Aorta (tissue), 5 donors: ENCODE measurements at places on chromosomes 13 and 19. TPM values are rescaled to one million over a fixed set of nuclear protein-coding genes. Genes with fewer than 3 reads are reported as not detected.
A peak's percentile ranks its signal among the peaks of the same experiment; 100 is the strongest.

The SPTBN4 gene
- total RNA-seq: 1.3 TPM

The FCER2 gene
- 2.9 TPM for total RNA-seq

The CD79A gene
- 1.3 TPM for total RNA-seq

The DLEU7 gene
- total RNA-seq: 0.48 TPM

The FSD1 gene
- total RNA-seq: 0.84 TPM

The TTC9B gene
- total RNA-seq: not detected

The TMEM91 gene
- total RNA-seq: 28.2 TPM

The VSTM1 gene
- not detected for total RNA-seq

DNA sequence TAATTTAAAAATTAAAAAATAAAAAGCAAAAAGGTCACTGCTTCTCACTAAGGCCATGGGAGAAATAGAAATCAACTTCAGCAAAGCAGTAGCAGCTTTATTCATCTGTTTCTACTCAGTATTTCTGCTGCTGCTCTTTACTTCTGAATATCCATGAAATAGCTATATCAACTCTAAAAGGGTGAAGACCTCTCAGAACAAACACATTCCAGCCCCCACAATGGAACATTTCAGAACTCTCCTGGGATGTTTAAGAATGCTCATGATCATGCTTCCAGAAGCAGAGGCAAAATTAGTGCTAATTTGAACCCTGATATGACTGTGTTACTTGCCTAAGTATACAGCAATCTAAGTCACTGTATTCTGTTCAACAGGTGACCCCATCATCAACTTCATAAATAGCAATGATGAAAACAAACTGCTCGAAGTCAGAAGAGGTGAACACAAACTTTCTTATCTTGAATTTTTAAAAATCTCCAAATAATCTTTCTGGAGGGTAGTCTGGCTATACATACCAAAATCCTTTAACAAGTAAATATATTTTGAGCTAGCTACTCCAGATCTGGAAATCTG, 29.6 kb upstream of the DOCK9 start:
- DNase-seq: no peak

- no peak for DNase-seq
Observed at GRCh38 chr13:48838193-48838973, 137.3 kb upstream of the FNDC3A start.

- DNase-seq: no peak
Observed at GRCh38 chr13:76638181-76638580, 248.0 kb downstream of the KCTD12 start.

- no peak for DNase-seq
Observed at GRCh38 chr13:86155756-86156155, 356.5 kb upstream of the SLITRK6 start.

DNA sequence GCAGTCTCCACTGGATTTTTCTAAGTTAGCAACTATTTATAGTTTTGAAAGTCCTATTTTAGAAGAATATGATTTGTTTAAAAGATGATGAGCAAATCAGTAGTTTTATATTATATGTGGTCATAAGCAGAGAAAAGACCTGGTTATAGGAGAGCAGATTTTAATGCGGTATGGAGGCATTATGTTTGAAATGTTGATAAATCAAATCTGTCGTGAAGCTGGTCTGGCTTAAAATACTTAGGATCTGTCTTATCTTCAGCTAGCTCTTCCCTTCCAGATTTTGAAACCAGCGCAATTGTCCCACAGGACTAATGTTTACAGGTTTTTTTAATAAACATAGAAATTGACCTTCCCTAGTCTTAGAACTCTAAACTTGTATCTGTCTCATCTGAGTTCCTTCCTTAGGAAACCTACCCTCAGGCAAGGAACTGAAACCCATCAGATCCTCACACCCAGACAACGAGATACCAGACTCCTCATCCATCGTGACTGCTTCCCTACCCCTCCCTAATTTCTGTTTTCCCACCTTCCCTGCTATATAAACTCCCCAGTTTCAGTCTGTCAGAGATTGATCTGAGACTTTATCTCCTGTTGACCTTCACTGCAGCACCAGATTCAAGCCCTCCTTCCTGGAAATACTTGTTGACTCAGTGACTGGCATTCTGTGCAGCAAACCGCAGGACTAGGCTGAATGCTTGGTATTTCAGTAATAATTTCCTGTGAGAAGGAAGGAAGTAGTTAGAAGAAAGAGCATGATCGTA, 37.8 kb upstream of the CXCL17 start:
- no peak for DNase-seq

DNA sequence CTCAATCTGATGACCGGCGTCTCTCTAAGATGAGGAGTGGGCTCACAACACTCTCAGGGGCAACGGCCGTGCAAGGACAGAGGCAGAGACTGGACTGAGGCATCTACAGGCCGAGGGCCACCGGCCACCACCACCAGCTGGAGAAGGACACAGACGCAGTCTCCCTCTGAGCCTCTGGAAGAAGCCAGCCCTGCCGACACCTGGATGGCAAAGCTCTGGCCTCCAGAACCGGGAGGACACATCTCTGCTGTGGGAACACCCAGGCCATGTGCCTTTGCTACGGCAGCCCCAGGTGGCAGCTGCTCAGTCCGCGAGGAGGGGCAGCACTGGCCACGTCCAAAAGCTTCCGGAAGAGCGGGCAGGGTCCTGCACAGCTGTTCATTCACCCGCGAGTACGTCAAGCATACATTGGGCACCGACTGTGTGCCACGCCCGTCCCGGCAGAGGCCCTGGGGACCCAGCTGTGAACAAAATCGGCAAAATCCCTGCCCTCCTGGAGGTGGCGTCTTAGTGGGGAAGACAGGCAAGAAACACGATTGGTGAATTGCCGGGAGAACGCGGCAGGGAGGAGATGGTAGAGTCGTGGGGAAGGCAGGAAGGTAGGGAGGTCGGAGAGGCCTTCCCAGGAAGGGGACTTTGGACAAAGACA, 17.1 kb downstream of the C2CD4C start:
- peak; percentile 34 for DNase-seq

DNA sequence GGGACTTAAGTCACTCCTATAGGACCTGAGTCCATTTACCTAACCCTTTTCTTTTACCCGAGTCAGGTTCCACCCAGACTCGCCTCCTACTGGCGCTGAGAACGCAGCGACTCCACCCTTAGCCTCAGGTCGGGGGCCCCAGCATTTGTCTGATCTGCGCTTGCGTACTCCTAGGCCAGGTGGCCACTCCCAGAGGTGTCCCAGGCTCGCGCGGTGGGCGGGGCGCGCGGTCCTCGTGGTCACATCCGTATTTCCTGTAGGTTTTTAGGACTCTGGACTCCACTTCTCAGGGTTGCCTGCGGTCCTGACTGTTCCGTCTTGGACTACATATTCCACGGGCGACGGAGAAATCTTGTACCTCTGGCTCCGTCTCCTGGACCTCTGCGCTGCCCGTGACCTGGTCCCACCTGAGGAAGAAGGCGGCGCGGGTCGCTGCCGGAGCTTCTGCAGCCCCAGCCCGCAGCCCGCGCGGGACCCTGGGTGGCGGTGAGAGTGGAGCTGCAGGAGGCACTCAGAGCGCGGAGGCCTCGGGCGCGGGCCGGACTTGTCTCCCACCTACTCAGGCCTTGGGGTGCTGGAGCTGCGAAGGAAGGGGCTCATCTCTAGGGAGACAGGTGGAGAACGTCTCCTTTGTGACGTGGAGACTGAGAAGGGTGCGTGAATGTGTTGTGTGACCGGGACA, 11.0 kb upstream of the ZNF573 start:
- no peak for DNase-seq

DNA sequence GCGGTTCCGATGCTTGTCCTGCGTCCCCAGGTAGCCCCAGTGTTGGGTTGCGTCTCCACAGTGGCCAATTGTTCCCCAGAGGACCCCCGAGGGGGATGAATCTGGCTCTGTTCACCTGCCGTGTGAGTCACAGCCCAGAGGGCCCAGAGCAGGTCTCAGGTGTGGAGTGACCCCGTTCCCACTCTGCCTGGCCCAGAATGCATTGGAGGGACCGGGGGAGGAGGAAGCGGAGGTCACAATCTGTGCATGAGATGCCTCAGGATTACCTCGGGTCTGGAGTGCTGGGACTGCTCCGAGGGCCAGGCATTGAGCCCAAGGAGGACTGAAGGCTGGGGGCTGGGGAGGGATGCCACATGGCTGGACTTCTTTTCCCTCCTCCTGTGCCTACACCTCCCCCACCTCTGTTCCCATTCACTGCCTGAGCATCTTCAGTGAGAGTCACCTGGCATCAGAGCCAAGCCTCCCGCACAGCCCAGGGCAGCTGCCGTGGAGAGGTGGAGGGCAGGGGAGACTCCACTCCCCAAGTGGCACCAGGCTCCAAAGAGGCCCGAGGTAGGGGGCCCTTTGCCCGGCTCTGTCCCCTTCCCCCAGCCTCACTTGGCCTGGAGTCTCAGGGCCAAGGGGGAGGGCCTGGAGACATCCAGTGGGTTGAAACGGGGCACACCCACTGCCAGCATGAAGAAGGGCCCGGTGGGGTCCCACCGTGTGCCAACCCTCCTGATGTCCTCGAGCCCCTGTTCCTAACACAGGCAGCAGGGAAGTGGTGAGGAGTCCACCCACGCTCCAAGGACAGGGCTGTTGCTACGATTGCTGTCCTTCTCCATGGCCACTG, 81.1 kb downstream of the CHST8 start:
- peak; percentile 32 for DNase-seq

- DNase-seq: no peak
Observed at GRCh38 chr13:95703576-95703975, 26.6 kb downstream of the DNAJC3 start.

DNA sequence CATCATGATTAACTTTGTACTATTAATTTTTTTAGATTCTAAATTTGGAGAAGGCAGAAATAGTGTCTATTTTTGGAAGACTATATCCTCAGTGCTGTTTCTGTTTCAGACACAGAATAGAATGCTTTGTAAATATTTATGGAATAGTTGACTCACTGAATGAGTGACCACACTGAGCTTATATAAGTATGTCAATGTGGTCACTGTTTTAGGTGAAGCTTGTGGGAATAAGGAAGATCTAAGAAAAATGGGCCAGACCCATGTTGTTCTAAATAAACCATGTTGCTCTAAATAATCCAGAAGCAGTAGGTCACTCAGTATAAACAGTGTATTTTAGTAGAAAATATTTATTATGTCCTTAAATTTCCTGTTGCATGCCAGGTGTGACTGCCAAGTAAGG, 45.5 kb upstream of the DACH1 start:
- no peak for DNase-seq

DNA sequence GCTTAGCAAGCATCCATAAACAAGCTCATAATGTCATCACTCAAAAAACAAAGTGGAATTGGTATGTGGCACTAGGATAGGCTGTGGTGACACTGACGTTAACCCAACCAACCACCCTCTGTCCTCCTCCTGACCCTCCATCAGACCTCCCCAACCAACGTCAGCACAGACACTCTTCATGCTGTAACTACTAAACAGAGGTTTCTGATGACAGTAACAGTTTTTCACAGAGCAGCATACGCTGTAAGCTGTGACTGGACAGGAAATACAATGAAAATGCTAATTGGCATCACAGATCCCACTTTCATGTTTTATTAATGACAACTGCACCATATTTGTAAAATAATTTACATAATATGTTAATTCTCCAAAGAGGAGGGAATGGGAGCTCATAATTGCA, 238.0 kb downstream of the IRS2 start:
- DNase-seq: no peak

DNA sequence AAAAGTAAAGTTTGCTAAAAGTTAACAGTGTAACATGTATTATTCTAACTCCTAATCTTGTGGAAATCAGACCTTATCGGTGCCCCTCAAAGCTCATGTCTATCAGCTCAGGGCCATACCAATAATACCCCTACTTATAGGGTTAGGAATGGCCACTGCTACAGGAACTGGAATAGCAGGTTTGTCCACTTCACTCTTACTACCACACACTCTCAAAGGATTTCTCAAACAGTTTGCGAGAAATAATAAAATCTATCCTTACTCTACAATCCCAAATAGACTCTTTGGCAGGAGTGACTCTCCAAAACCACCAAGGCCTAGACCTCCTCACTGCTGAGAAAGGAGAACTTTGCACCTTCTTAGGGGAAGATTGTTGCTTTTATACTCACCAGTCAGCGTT, 1677.7 kb downstream of the OLFM4 start:
- DNase-seq: no peak

- no peak for DNase-seq
Observed at GRCh38 chr13:113566227-113566561, 18.4 kb upstream of the TFDP1 start.

DNA sequence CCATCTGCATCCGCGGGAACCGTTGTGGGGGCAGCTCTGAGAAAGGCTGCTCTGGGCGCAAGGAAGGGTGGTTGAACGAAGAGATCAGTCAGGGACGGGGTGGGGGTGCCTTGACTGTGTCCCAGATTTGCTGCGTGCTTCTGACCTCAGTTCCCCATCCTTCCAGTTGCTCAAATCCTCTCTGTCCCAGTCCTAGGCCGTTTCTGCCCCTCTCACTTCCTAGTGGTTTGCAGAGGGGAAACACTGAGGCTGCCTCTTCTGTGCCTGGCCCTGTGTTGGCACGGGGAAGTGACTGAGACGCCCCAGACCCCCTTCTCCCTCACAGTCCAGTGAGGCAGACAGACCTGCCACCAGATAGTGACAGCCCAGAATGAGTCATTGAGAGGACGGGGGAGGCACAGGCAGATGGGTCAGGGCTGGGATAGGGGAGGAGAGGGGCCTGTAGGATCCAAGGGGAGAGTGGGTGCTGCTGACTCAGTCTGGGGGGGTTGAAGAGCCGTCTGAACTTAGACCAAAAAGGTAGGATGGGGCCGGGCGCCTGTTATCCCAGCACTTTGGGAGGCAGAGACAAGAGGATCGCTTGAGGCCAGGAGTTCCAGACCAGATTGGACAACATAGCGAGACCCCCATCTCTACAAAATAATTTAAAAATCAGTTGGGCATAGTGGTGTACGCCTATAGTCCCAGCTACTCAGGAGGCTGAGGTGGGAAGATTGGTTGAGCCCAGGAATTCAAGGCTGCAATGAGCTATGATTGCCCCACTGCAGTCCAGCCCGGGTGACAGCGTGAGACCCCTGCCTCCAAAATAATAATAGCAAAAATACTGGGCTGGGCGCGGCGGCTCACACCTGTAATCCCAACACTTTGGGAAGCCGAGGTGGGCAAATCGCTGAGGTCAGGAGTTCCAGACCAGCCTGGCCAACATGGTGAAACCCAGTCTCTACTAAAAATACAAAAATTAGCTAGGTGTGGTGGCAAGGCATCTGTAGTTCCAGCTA, 26.5 kb downstream of the NUMBL start:
- no peak for DNase-seq

DNA sequence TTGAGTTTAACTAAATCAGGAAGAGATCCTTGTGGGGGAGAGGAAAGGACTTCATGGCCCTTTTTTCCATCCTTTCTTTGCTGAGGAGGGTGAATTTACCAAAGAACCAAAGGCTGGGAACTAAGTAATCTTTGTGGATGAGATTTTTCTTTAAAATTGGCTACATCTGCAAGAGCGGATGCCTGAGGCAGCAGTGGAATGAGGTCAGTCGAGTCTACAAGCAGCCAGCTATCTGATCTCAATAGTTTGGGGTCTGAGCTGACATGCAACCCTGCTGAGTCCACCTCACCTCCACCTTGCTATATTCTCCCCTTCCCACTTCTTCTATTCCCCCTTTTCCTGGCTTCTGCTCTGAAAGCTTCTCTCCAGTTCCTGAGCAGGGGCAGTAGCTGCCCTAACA, 3.6 kb upstream of the DNAJC15 start:
- DNase-seq: no peak

GRCh38 chr13:90673746-90674145, 673.7 kb upstream of the MIR17HG start:
- no peak for DNase-seq
